GF-D8 (cell line): ENCODE measurements at places on chromosomes 2 and 18.
A peak's percentile ranks its signal among the peaks of the same experiment; 100 is the strongest.

DNA sequence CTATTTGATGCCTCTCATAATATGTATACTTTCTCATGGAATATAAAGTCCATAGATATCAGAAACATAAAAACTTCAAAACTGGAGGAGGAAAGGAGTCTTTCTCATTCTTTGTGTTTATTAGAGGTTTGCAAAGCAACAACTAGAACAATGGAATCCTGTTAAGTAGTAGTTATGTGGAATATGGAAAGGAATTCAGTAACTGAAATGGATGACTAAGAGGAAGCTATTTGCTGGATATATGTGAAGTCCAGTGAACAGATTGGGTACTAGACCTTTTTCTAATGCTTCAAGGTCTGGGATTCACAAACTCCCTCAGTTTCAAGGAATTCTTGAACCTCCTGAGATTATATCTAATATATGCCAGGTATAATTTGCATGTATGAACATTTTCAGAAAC is 353.6 kb upstream of the FANCL start:
- DNase-seq: no peak

DNA sequence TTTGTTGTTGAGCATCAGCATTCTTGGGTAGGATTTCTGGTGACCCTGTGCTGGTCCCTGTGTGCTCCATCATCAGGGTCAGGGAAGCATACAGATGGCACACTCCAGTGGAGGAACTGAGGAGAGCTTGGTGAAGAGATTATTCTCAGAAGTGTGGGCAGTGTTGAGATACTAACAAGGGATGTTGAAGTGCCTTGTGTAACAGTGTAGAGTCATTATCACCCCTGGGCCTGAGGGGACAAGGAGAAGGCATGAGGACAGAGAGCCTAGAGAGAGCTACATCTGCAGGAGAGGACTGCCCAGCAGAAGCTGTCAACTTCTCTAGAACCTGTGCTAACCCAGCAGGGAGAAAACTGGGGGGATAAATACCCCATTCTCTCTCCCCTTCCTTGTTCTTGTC is 189.0 kb downstream of the PLCL1 start:
- no peak for DNase-seq

- no peak for DNase-seq
These were observed 205.6 kb downstream of the TNS1 start for GRCh38 chr2:217797165-217797564.

GRCh38 chr2:37344453-37345361 is at the start of gene QPCT:
Gene QPCT, plus strand, starts transcription at chr2:37344630. Its CDS starts 102 bp downstream, at chr2:37344732.
- no peak for DNase-seq

DNA sequence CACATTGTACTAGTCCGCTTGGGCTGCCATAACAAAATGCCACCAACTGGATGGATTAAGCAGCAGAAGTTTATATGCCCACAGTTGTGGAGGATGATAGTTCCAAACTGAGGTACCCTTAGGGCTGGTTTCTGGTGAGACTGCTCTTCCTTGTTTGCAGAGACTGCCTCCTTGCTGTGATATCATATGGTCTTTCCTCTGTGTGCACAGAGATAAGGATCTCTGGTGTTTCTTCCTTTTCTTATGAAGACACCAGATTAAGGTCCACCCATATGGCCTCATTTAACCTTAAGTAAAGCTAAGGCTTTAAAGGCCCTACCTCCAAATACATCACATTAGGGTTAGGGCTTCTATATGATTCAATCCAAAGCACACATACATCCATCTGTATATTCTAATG is 738.2 kb upstream of the GCFC2 start:
- DNase-seq: peak; percentile 30

DNA sequence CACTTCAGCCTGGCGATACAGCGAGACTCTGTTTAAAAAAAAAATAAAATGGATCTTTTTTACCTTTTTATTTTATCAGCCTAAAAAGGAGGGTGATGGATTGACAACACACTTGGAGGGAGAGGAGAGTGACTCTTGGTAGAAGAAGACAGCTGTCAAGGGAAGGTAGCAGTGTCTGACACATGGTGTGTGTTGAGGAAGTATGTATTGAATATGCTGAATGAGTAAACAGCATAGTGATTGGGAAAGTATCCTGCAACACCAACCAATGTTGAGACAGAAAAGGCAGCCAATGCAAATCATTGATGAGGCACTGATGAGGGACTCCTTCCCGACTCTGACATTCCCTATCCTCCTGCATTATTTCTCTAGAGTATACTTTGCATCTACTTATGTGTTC is 306.4 kb downstream of the LPIN1 start:
- no peak for DNase-seq

DNA sequence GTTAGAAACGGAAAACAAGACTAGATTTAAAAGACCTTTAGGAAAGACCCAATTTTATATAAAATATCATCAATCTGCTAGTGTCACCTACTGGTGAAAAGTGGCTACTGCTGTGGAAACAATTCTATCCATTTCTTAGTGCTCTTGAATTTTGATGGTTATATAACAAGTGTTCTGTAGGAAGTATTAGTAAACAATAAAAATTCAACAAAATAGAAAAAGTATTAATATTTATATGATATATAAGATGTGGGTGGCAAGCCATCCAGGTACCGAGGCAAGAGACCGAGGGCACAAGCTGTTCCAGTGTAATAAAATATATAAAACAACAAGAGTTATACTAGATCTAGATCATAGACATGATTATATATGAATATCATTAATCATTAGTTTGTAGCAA is 6.2 kb upstream of the TMEM87B start:
- DNase-seq: peak; percentile 24

- DNase-seq: no peak
These were observed 3.4 kb downstream of the VSNL1 start for GRCh38 chr2:17543848-17544247.

GRCh38 chr2:197191940-197192322 is 118.6 kb downstream of the ANKRD44 start:
- DNase-seq: no peak

DNA sequence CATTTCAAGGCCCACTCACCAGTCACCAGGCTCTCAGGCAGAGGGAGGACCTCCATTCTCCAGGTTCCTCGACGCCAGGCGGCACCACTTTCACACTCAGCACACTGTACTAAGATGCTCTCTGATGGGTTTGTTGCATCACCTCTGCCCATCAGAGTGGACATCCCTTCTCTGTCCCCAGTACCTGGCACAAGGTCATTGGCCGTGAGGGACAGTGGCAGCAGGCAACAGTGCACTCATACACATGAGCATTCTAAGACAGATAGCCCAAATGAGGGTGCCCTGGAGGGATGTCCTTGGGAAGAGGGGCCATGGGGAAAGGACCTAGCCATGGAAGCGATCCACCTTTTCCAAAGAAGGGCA is 3.0 kb upstream of the ADRA2B start:
- DNase-seq: no peak

GRCh38 chr2:172996387-172996961 is 79.2 kb upstream of the MAP3K20 start:
- DNase-seq: no peak

- no peak for DNase-seq
These were observed 41.5 kb upstream of the TANK start for GRCh38 chr2:161118722-161119121.

GRCh38 chr2:24354957-24355356 is 5.4 kb downstream of the ITSN2 start:
- DNase-seq: peak; percentile 56
